OCI-LY7 (cell line): ENCODE measurements at places on chromosomes 6 and 20.

DNA sequence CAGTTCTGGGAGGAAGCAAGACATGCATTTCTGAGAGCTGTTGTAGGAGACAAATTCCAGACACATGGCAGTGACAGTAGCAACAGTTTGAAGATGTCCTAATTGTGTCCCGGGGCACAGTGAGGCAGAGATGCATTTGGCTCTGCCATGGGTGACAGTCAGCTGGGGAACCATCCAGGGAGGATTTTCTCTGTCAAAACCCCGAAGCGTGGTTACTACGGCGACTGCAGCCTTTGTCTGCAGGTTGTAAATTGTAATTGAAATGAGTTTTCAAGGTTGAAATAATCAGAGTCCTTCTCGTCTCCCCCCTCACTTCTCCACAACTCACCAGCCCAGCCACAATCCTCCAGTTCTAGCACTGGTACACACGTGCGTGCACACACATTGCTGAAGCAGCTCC, 100.1 kb downstream of the GRM4 start:
- no peak for DNase-seq

- DNase-seq: no peak
Measured at GRCh38 chr20:1392443-1392692, 486 bp downstream of the FKBP1A start.

- DNase-seq: no peak
Measured at GRCh38 chr6:118101831-118102345, 194.8 kb downstream of the SLC35F1 start.

DNA sequence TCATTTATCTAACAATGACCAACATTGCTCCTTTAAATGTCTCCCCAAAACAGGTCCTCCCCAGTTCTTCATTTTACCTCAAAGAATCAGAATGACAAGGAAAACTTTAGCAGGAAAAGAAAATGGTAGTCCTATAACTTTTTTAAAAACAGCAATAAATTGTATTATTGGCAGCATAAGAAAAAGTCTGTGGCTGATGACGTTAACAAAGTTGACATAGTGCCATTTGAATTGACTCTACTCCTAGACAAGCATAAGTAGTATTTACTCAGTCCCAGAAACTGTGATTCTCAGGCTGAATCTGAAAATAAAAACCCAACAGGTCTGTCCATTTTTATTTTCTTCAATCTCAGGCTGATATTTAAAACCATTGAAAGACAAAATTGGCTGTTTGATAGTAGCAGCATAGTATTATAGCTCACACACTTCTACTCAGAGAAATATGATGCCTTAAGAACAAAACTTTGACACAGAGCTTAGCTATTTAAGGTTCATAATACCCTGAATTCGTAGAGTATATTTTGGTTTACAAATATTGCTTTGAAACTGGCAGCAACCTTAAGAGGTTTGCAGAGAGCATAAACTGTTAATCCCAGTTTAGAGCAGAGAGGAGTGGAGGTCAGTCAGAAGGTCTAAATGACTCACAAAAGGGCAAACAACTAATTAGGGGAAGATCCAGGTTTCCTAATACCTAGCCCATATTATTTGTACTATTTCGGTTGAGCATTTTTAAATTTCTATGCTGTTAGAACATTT, 35.0 kb upstream of the TENT5A start:
- DNase-seq: no peak

GRCh38 chr6:22308939-22309338, 12.1 kb upstream of the PRL start:
- no peak for DNase-seq

DNA sequence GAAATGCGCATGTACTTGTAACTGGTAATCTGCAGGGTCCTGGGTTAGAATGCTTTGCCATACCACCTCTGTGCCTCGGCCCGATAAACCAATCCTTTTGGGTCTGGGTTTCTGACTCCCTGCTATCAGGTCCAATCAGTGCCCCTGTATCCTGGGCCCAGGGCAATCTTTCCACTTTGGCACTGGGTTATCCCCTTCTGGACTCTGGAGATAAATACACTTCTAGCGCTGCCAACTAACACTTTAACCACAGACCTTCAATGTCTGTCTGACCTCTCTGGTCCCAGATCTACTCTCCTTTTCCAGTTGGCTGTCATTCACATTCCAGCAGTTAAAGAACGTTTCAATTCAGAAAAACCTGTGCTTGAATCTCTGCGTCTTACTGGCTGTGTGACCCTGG, 55.3 kb downstream of the DNAAF9 start:
- DNase-seq: no peak

DNA sequence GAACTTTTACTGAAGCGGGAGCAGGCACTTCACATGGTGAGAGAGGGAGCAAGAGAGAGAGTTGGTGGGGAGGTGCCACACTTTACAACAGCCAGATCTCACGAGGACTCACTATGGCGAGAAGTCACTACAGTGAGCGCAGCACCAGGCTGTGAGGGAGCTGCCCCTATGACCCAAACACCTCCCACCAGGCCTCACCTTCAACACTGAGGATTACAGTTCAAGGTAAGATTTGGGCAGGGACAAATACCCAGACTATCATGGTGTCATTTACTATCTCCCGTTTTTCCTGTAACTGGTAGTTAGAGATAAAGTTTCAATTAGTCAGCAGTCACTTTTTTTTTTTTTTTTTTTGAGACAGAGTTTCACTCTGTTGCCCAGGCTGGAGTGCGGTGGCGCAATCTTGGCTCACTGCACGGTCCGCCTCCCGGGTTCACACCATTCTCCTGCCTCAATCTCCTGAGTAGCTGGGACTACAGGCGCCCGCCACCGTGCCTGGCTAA, 7.8 kb downstream of the RBCK1 start:
- no peak for DNase-seq

- DNase-seq: no peak
Measured at GRCh38 chr6:98560841-98561240, 273.5 kb upstream of the POU3F2 start.

DNA sequence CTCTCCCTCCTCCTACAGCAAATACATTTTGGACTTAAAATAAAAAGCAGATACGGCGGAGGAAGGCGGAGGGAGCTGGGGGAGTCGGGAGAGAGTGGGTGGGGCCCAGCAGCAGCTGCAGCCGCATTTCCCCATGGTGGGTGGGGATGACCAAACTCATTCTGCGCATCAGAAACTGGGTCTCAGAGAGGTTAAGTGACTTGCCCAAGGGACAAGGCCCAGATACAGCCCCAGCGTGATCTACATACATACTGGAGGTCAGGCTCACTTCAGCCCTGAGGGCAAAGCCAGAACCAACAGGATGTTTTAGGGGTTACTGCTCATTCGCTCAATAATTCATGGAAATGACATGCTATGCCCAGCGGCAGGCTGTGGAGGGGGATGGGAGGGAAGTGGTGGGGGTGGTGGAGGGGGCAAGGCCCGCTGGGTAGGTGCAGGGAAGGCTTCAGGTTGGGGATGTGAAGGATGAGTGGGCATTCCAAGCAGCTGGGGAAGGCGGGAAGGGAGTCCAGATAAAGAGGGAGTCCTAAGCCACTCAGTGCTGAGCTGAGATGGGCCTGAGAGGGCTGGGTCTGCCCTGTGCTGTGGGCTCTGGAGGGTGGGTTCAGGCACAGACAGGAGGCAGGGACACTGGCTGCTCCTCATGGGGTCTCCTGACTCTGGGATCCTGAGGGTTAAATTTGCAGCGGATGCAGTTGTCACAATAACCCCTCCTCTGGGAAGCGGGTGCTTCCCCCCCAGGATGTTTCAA, 31.0 kb downstream of the DLGAP4 start:
- DNase-seq: no peak

DNA sequence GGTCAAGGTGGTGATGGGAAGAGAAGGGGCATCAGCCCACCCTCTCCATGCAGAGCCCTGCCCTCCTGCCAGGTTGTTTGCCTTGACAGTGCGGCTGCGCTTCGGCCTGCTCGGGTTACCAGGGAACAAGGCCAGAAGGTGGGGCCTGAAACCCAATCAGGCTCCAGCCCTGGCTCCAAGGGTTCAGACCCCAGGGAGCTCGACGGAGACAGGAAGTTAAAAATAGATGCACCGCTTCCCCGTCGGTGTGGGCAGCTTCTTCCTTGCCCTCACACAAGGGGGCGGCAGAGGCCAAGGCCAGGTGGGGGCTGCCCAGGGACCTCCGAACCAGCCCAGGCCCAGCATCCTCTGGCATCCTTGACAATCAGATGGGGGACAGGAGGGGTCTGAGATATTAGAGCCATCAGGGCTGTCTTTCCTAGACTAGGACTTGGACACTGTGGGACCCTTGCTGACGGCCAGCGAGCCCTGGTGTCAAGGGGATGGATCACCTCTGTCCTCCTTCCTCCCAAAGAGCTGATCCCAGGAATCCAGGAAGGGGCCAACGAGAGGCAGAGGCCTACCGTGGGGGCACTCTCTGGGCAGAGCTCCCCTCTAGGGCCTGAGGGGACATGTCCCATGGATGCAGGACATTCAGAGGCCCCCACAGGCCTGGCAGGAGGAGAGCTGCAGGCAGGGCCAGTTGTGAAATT, 65.2 kb downstream of the RIPOR3 start:
- DNase-seq: peak; percentile 61

GRCh38 chr6:122678841-122679240, 68.6 kb downstream of the PKIB start:
- no peak for DNase-seq

GRCh38 chr6:143570147-143570853, 58.8 kb upstream of the FUCA2 start:
- DNase-seq: no peak

DNA sequence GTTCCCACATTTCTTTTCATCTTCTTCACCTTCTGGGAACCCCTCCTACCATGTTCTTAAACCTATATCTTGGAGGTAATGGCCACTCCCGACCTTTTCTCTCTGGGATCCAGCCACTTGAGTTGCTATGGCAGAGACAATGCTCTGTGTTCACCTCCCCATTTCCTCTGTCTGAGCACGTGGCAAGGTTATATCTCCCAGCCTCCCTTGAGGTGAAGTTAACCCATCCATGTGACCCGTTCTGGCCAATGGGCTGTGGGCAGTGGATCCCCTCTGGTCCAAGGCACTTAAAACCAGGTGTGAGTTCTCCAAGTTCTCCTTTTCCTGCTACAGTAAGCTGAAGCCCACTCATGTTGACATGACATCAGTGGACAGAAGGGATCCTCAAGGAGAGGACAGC, 261.4 kb downstream of the LRFN2 start:
- peak; percentile 8 for DNase-seq

DNA sequence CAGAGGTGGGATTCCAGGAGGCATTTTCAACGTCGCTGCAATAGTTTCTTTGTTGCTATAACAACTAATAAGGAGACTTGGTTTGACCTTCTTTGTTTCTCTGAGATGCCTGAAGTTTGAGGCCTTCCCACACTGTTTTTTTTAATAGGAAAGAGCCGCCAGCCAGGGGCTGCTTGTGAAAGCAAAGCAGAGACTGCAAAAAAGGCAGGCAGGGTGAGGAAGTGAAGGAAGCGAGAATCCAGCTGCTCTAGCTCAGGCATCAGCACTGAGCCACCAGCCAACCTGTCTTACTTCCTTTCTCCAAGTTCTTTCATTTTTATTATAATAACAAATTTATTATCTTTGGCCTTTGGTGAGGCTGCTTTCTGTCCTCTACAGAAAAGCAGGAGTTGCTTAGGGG, 179.1 kb downstream of the DOK5 start:
- no peak for DNase-seq

- no peak for DNase-seq
Measured at GRCh38 chr6:108803982-108804490, 44.2 kb upstream of the ARMC2 start.

DNA sequence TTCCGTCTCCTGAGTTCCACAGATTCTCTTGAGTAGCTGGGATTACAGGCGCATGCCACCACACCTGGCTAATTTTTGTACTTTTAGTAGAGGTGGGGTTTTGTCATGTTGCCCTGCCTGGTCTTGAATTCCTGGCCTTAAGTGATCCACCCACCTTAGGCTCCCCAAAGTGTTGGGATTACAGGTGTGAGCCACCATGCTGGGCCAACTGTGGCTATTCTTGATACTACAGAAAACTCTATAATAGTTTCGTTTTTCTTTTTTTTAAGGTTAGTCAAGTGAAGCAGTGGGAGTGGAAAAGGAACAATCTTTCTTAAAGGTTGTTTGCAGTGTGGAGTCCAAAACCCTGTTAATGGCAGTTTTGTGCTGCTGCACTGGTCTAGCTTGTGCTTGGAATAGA, 84.7 kb downstream of the POPDC3 start:
- no peak for DNase-seq

DNA sequence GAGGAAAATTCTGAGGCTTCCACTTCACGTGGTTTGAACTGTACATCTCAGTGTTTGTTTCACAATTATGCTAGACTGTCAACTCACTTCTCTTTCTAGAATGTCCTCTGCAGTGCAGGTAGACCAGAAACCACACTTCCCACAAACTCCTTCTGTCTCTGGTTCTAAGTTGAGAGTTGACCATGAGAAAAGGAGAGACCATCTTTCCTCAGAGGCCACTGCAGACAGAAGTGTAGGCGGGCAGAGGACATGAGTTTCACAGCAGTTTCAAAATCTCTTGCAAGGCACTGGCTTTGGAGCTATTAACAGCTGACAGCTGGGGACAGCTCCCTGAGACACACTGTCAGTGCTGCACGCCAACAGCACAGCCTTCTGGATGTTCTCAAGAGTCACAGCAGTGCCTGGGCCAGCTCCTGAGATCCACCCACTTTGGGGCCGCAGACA, 55.4 kb upstream of the MOXD1 start:
- no peak for DNase-seq

- DNase-seq: no peak
Measured at GRCh38 chr6:24959319-24959718, 23.6 kb upstream of the RIPOR2 start.

- DNase-seq: no peak
Measured at GRCh38 chr6:97026298-97026697, 101.8 kb downstream of the KLHL32 start.

GRCh38 chr6:99184696-99185095, 164.8 kb downstream of the FAXC start:
- DNase-seq: no peak

DNA sequence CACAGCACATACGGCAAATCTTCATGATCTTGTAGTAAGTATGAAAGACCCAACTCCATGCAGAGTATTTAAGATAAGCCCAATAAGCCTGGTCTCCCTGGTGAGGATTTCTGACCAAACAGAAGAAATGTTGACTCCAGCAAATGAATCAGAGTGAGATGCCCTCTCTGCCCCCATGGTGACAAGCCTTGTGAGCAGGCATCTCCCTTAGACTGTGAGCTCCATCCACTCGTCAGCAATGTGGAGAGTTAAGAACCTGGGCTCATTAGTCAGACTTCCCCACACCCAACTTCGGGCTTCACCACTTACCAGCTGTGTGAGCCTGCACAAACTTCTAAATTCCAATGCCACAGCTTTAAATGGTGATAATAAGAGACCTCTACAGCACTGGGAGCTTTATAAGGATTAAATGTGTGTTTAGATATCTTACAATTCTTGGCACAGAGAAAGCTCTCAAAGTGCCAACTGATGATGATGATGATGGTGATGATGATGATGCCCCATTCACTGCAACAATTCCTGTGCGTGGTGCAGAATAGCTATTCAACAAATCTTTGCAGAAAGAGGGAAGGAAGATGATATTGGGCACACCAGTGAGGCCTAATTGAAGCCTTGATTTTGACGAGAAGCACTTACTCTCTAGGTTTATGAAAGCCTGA, 253.4 kb upstream of the TAB2 start:
- DNase-seq: no peak

- DNase-seq: no peak
Measured at GRCh38 chr6:155066361-155066760, 71.2 kb downstream of the TIAM2 start.

- DNase-seq: no peak
Measured at GRCh38 chr6:144543006-144543871, 258.1 kb downstream of the UTRN start.
